ENCODE measurements at places on chromosomes 16 and 17.

- no peak for DNase-seq
These were observed 59.1 kb upstream of the CCL2 start for GRCh38 chr17:34195987-34196386.

GRCh38 chr16:11534262-11534661, 52.5 kb downstream of the LITAF start:
- no peak for DNase-seq

DNA sequence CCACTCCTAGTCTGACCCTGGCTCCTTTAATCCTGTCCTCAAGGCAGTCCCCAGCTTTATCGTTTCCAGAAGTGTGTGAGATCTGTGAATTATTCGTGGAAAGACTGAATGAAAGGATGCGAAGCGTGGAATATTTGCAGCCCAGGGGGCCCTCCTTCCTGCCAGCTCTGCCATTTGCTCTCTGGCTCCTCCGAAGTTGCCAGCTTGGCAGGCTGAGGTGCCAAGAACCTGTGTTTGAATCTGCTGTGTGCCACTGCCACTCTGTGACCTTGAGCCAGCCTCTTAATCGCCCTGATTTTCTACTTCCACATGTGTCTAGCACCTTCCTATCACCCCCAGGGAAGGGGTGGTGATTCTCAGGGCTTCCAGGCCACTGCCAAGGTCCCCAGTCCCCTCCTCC, 10.8 kb downstream of the TBKBP1 start:
- DNase-seq = no peak

DNA sequence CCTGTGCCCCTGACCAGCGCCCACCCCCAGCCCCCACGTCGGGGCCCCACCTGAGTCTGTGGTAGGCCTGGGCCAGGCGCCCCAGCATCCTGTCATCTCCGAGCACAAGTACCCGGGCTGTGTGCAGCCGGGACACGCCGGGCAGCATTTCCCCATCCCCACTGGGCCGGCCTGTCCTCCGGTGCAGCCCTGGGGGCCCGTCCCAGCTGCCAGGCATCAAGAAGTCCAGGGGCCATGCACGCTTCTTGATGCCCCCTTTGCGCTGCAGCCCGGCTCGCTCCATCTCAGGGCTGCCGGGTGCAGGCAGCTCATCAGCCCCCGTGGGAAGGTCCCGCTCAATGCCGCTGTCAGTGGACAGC, 29.3 kb upstream of the MFSD6L start:
- DNase-seq = no peak

GRCh38 chr17:16361874-16362273, 8.6 kb upstream of the CENPV start:
- DNase-seq = no peak

GRCh38 chr17:60327134-60327900, 64.6 kb downstream of the USP32 start:
- DNase-seq = no peak

DNA sequence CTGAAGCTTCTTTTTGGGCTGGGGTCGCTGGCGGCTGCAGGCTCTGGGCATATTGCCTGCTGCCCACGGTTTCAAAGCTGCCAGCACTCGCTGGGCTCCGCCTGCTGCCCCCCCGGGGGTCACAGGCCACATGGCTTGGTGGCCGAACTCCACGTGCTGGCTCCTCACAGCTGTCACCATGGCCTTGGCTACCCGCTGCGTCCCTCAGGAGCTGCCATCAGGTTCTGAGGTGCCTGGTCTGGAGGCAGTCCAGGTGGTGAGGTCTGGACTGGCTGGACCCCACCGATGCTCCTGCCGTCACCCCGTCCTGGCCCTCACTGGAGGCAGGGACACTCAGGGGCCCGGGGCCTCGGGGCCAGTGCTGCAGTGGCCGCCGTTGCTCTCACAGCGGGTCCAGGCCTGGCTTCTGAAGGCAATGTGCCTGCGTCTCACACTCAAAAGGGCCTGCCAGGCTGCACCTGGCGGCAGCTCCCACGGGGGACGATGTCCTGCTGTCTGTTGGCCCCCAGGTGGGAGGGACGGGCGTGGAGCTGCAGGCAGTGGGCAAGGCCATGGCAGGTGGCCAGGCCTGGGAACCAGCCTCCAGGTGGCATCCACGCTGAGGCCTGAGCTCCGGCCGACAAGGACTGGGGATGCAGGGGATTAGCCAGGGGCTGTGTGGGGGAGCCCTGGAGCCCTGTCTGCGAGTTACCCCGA, 13.3 kb downstream of the CAPN15 start:
- DNase-seq = no peak

DNA sequence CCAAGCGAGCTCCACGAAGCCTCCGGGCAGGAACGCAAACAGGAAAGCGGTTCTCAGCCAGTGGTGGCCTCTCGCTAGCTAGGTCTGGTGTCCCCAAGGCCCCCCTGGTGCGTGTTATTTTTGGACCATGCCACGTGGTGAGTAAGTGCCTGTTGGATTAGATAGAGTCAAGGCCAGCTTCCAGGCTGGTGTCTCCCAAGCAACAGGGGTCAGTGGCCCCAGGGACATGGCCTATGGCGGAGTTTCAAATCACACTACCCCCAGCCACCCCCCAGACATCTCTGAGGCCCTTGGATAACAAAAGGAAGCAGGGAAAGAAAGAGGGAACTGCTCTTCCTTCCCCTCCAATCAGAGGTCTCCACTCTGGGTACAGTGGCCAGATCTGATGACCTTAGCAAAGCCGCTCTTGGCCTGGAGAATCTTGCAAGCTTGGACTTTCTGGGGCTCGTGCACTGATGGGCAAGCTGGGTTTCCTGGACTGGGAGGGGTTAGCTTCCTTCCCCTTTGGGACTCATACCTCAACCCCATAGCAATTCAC, 58.2 kb downstream of the MAF start:
- no peak for DNase-seq

DNA sequence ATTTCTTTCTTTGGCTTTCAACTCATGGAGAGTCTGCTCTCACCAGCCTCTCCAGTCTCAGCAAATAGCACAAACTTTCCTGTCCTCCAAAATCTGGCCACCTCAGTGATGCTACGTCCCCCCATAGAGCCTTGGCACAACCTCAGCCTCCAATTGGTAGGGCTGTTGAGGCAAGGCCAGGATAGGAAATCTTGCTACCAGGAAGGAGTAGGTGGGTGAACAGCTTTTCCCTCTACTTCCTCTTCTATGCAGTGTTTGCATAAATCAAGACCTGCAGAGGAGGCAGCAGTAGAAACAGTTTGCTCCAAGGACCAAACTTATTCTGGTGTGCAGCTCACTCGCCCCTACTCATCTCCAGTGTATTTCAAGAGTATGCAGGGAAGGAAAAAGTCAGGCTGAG, 701 bp upstream of the DPEP2 start:
- DNase-seq = no peak

DNA sequence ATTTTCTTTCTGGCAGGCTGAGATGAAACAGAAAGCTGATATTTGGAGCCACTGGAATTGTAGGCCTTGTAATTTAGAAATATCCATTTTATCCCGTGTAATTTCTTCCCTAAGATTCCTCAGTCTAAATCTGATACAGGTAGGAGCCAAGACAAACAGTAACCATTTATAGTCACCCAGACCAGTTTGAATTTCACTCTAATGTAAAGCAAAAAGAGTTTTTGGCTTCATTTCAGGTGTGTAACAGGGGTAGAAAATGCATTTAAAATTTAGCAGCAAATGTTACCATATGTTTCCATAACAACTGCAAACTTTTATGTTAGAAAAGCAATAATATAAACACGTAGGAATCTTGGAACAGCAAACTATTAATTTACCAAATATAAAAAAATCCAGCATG, 249.4 kb downstream of the FTO start:
- no peak for DNase-seq

DNA sequence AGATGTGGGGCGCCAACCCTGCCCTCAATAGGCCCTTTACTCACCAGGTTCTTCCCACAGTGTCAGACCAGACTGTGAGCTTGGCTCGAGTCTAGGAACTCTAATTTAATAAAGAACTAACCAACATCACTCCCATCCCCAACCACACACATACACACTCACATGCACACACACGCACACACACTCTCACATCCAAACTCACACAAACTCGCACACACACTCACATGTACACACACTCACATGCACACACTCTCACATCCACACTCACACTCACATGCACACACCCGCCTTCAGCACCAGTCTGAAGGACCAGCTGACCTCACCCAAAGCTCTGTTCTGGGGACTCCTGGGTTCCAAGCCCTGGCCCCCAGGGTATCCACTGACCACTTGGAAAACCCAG, 63.8 kb downstream of the COG7 start:
- no peak for DNase-seq

- DNase-seq = peak; percentile 81
These were observed 1.0 kb downstream of the ITGA3 start for GRCh38 chr17:50056961-50057330.

DNA sequence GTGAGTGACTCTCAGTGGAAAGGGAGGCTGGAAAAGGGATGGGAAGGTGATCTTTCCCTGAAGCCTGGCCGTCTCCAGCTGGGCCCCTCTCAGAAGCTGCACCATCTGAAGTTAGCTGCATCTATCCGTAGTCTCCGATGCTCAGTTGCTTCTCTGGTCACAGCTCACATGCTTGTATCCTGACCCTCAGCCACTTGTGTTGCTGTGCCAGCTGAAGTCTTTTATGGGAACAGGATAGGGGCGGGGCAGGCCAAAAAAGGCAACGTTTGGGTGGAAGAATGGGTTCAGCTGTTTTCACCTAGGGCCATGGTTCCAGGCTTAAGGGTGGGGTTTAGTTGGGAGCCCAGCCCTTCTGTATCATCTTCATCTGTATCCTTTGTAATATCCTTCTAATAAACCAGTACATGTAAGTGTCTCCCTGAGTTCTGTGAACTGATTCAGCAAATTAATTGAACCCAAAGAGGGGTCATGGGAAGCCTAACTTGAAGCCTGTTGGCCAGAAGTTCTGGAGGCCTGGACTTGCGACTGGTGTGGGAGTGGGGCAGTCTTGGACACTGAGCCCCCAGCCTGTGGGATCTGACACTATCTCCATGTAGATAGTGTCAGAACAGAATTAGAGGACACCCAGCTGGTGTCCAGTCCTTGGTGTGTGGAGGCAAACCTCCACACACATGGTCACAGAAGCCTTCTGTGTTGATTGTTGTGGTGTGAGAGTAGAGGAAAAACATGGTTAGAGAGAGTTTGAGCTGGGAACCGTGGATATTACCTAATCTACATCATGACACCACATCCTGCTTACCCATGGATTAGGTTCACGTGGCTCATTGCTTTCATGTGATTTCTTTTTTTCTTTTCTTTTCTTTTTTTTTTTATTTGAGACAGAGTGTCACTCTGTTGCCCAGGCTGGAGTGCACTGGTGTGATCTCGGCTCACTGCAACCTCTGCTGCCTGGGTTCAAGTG, 49.3 kb upstream of the FBXO47 start:
- DNase-seq = peak; percentile 82

GRCh38 chr17:59734226-59734625, 26.8 kb downstream of the VMP1 start:
- DNase-seq = no peak

DNA sequence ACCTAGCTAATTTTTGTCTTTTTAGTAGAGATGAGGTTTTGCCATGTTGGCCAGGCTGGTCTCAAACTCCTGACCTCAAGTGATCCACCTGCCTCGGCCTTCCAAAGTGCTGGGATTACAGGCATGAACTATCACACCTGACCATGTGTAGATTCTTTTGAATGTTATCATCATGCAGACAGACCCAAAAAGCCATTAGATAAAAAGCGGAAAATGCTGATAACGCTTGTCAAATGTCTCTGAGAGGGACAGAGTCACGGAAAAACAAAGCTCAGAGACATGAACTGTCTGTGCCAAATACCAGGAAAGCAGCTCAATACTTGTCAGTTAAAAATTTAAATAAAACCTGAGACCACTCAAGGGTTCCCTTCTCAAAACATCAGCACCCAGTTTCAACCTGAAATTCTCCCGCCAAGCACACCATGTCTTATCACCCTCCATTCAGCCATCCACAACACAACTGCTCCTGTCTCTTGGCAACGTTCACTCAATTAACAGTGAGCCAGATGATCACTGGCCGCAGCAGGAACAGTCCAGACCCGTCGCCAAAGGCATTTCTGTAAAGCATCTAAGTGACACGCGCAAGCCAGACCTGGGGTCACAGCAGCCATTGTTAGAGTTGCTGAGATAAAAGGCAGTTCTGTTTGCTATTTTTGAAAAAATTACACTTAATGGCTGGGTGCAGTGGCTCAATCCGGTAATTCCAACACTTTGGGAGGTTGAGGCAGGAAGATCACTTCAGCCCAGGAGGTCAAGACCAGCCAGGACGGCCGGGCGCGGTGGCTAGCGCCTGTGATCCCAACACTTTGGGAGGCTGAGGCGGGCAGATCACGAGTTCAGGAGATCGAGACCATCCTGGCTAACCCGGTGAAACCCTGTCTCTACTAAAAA, 29.7 kb downstream of the FANCA start:
- DNase-seq = no peak

DNA sequence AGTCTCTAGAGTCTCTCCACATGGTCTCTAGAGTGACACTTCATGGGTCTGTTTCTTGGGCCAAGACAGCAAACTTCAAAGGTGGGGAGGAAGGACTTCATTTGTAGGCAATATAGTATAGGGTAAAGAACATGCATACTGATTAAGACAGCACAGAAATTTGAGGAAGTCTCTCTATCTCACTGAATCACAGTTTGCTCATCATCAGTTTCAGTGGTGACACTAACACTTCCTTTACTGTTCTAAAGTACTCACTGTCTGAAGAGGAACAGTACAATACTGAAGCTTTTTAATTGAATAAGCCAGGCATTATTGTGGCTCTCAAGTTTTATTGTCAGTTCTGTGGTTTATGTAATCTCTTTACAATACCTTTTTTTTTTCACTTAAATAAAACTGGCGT, 656.4 kb upstream of the CDH8 start:
- no peak for DNase-seq

- no peak for DNase-seq
These were observed 79.0 kb downstream of the GAS7 start for GRCh38 chr17:10119203-10120108.

DNA sequence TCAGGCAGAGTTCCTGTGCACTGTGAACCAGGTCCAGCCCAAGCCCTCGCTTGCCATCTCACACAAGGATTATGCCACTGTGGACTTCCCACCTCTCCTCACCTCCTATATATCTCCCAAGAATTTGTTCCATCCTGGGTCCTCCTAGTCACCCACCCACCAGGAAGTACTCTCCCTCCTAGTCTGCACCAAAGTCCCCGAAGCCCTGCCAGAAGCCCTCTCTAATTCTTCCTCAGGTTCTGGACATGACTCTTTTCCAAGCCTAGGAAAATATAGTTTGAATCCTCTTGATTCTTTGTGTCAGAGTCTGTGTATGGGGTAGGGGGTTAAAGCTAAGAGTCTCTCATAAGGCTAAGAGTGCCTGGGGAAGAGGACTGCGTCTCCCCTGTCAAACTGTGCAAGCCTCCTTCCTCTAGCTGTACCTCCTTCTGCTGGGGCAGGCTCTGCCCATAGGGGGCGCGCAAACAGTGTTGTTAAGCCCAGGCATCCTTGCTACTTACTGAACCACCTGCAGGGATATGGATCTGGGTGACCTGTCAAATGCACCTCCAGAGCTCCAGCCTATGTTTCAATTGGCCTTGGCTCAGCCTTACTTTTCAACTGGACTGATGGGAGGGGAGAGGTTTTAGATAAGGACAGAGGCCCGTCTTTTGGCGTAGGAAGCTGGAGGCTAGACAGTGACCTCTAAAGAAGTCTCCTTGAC, 16.6 kb upstream of the DLX4 start:
- peak; percentile 59 for DNase-seq

Measured in mesenchymal stem cell (in vitro differentiated cells and primary cell).